ENCODE measurements at places on chromosomes 1 and 21.
A peak's percentile ranks its signal among the peaks of the same experiment; 100 is the strongest.

- DNase-seq: no peak
Measured at GRCh38 chr1:23978805-23979204, 1.3 kb downstream of the SRSF10 start.

GRCh38 chr1:206962272-206962671, 8.0 kb downstream of the FCAMR start:
- no peak for DNase-seq

- no peak for DNase-seq
Measured at GRCh38 chr1:34984435-34984792, 733 bp downstream of the TMEM35B start.

- no peak for DNase-seq
Measured at GRCh38 chr1:6783936-6784559, 1.2 kb upstream of the CAMTA1 start.

- DNase-seq: no peak
Measured at GRCh38 chr1:64323054-64323453, 119.6 kb downstream of the UBE2U start.

GRCh38 chr21:45846373-45847160, 135.0 kb upstream of the COL6A1 start:
- DNase-seq: no peak

DNA sequence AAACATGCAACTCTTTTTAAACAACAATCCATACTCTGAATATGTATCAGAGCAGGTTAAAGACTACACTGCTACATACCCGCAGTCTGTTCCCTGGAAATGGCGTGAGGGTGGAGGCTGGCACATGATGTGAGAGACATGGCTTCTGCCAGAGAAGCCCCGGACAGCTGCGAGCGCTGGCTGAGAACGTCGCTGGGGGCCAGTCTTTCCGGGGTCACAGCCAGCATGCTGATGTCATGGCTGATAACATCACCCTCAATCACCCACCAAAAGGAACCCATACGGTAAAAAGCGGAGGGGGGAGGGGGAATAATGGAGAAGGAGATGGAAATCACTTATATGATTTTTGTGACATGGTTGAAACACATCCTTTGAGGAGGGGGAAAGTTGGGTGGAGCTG, 29.1 kb downstream of the C1orf198 start:
- DNase-seq: no peak

GRCh38 chr1:203805689-203806088, 10.3 kb downstream of the ZBED6 start:
- no peak for DNase-seq

DNA sequence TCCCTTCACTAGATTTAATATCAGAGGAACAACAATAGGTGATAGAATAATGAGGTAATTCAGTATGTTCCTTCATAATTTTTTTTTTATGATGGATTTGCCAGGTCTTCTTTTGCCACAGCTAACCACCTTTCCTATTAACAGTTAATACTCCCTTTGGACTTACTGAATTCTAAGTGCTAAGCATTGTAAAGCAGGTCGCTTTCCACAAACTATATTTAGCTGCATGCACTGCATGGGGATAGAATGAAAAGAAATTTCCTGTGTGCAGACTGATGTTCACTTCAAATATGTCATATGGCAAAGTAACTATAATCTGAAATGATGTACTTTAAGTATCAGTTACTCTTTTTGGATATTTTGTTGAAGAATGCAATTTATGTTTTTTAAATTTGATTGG, 85.8 kb downstream of the GPR161 start:
- DNase-seq: no peak

- DNase-seq: no peak
Measured at GRCh38 chr1:212281590-212281989, 3.6 kb upstream of the PPP2R5A start.

- DNase-seq: no peak
Measured at GRCh38 chr1:201399352-201400126, 415 bp upstream of the LAD1 start.

GRCh38 chr1:75671708-75672107, 52.8 kb upstream of the ACADM start:
- no peak for DNase-seq

- DNase-seq: no peak
Measured at GRCh38 chr1:168099337-168099801, 37.4 kb downstream of the GPR161 start.

DNA sequence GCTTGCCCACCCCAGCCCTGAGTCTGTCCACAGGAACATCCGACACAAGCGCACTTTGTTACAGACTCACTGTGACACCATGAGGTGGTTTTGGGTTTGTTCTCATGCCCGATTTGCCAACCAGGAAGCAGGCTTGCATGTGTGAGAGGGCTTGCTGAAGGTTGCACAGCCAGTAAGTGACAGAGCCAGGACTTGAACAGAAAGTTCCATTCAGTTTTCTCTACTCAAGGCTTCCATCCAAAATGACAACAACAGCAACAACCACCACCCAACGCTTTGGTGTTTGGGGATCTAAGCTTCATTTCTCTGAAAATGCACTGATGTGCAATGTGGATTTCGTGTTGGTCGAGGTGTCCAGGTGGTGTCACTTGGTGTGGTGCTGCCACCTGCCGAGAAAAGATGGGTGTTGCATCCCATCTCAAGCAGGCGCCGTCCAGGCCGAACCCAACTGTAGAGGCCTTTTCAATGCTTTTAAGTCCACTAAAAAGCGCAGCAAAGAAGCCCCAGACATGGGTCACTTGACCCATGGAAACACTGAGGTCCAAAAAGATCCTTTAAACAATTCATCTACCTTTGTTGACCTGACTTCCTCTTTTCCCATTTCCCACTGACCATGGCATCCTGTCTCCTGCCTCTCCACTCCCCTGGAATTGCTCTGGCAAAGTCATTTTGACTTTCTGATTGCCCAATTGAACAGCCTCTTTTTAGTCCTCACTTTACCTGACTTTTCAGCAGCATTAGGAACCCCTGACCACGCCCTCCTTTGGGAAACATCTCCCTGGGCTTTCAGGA, 12.2 kb downstream of the CITED4 start:
- peak; percentile 29 for DNase-seq

- no peak for DNase-seq
Measured at GRCh38 chr21:42540396-42540795, 26.7 kb downstream of the SLC37A1 start.

- DNase-seq: no peak
Measured at GRCh38 chr1:112172294-112172882, 182.9 kb upstream of the KCND3 start.

- DNase-seq: no peak
Measured at GRCh38 chr1:228242409-228242808, 34.6 kb downstream of the OBSCN start.

GRCh38 chr21:36068748-36069398, 951 bp upstream of the CBR1 start:
- no peak for DNase-seq

- no peak for DNase-seq
Measured at GRCh38 chr1:10793129-10793651, 3.3 kb downstream of the CASZ1 start.

GRCh38 chr1:112083487-112083886, 94.0 kb upstream of the KCND3 start:
- DNase-seq: no peak

DNA sequence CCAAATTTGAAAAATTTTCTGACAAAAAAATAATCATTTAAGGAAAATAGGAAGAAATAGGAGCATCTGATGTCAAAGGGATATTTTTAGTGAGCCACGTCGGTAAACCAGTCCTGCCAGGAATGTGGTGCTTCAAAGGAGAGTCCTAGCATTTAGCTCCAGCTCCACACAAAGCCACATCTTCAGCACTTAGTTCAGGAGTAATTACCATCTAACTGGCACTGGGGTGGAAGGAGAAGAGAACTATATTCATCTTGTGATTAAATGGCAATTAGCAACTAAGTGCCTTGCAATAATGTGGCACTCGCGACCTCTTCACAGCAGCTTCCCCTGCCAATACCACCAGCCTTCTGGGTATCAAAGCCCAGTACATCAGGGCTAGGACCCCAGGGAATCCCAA, 409.1 kb downstream of the SETD4 start:
- no peak for DNase-seq

DNA sequence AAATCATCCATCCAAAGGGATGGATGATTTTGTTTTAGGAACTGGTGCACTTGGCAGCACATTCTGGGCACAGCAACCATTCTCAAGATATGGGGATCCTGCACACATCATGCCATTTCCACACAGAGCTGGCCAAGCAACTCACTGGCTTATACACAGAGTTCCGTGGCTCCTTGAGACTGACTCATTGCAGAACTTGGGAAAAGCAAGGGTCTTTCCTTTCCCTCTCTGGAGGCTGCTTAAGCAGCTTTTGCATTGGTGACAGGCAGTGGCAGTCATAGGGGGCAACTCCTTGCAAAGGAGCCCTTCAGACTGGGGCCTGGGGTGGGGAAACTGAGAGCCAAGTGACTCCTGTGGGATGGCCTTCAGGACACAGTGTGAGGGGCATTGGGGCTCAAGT, 1.9 kb upstream of the MAD2L2 start:
- DNase-seq: no peak

DNA sequence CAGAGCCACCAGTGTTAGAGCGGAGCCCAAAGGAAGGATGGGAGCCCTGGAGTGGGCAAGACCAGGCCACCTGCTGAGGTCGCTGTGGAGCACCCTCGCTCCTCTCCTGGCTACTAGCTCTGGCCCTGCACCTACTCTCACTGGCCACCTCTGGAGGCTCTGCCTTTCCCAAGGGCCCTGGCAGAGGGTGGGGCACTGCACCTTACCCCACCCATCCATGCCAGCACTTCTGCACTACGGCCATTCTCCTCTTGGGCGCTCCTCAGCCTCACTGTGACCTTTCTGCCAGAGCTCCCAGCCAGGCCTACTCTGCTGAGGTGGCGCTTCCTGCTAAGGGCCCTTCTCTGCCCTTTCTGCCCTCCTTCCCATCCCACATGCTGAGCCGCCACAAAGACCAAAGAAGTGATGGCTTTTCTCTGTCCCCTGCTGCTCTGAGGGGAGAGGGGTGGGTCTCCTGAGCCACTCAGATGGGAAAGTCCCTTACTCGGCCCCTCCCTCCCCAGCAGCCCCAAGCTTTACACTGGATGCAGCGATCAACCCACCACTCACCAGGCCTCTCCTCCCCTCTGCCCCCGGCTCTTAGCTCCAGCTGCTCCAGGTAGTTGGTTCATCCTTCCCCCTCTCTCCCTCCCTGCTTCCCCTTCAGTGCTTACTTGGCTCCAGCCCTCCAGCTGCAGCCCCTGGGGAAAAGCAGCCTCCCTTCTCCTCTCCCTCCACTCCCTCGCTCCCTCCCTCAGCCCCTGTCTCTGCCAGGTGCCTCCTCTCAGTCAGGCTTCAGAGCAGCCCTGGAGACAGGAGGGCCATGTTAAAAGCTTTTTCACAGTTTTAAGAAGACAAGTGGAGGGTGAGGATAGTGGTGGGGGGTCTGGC, 14.8 kb upstream of the TMEM222 start:
- DNase-seq: no peak

GRCh38 chr1:92511541-92511940, 24.8 kb upstream of the GFI1 start:
- DNase-seq: no peak

GRCh38 chr1:205294175-205294917, 27.2 kb downstream of the NUAK2 start:
- DNase-seq: no peak

GRCh38 chr21:44817914-44818639, at the start of gene SUMO3:
Gene SUMO3, minus strand, starts transcription at chr21:44818062. Its CDS starts 94 bp downstream, at chr21:44817968.
- DNase-seq: peak; percentile 42

- DNase-seq: peak; percentile 66
Measured at GRCh38 chr1:56584910-56585528, 5.7 kb upstream of the PLPP3 start.

DNA sequence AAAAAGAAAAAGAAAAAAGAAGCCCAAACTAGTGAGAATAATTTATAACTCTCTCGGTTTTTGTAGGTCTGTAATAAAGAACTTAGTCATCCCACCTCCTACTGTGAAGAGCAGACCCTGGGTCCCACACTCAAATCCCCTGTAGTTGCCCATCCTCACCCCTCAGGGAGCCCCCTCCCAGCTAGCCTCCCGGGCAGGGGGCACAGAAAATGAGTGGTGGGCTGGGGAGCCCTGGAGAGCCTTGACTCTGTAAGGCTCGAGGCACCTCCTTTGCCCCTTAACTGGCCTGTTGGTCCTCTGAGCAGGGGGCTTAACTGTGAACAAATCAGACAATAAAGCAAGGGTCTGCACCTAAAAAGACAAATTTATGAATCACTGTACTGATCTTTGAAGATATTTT, 57.5 kb upstream of the PRKACB start:
- no peak for DNase-seq

- DNase-seq: no peak
Measured at GRCh38 chr1:205943245-205943644, at the start of gene SLC26A9. Gene SLC26A9, minus strand, starts transcription at chr1:205943456. Its CDS starts 7,636 bp downstream, at chr1:205935820.

DNA sequence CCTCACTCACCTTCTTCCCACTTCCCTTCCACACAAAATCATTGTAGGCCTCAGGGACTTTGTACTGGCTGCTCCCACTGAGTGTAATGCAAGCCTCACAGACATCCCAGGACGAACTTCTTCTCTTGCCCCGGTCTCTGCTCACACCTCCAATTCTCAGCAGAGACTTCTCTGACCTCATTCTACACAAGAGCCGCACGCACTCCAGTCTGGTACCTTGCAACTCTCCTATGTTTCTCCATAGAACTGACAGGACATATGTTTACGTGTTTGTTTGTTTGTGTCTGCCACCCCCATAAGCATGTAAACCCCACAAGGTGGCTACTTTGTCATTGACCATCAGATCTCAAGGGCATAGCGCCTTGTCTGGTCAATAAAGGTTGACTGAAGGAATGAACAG, 350.8 kb downstream of the AJAP1 start:
- no peak for DNase-seq

GRCh38 chr1:243946946-243947345, 96.9 kb upstream of the AKT3 start:
- peak; percentile 100 for DNase-seq

DNA sequence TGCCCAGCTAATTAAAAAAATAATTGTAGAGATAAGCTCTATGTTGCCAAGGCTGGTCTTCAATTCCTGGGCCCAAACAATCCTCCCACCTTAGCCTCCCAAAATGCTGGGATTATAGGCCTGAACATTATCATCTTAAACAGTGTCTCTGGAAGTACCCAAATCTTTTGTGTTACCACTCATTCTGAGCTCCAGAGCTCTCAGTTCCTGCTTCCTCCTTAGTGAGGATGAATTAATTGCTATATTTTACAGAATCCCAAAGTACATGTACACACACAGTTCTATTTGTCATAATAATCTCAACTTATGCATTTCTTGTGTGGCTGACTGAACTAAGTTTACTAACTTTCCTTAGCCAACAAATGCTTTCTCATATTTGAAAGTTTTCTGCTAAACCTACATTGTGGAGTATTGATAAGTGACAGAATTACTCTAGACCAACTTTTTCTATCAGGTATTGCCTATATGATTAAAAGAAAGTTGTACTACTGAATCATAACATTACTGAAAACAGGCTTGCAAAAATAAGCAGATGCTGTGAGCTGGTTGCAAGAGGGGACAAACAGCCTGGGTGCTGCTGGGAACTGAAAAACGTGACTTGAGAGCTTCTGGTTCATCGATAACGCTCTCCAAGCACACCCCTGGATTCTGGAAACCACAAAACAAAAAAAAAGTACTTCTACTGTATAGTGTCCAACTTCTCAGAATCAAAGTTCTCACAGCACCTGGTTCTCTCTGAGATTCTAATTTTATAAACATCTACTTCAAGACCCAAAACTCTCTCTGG, 15.3 kb downstream of the VAV3 start:
- DNase-seq: no peak

- DNase-seq: no peak
Measured at GRCh38 chr1:42973286-42973685, 14.6 kb upstream of the SLC2A1 start.

Measured in NCI-H1694 treated with DMSO at 0.1 percent for 48 hours (cell line).